Activated CD4-positive, alpha-beta T cell treated with anti-CD3 and anti-CD28 coated beads, Interleukin-2, amount 50 U/mL, for 1 hour (primary cell): ENCODE measurements at places on chromosomes 2 and 18.

DNA sequence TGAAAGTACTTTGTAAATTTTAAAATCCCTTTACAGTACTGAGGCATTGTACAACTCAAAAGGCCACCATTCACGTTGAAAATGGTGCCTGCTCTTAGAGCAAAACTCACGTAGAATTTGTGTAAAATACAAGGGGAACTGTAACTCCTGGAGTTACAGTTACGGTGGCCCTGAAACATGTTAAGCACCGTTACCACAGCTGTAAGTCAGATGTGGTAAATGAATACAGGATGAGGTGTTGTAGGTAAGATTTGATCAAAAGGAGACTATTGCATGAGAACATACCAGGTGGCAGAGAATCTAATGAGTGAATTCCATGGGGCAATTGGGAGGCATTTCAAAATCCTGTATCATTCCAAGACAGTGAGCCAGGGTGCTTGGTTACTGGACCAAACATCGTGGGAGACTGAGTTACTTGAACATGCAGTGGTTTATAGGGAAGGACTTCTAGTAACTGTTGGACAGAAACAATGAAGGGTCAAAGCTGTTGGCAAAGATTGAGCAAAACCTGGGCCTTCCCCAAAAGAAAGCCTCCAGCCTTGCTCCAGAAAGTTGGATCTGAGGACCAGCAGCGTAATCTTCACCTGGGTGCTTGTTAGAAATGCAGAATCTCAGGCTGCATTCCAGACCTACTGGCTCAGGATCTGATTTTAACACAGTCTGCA is 535.8 kb upstream of the POU3F3 start:
- no peak for DNase-seq

- no peak for DNase-seq
Measured at GRCh38 chr2:137493261-137493660, 471.0 kb upstream of the HNMT start.

- DNase-seq = no peak
Measured at GRCh38 chr2:134852518-134852917, 14.1 kb downstream of the ACMSD start.

DNA sequence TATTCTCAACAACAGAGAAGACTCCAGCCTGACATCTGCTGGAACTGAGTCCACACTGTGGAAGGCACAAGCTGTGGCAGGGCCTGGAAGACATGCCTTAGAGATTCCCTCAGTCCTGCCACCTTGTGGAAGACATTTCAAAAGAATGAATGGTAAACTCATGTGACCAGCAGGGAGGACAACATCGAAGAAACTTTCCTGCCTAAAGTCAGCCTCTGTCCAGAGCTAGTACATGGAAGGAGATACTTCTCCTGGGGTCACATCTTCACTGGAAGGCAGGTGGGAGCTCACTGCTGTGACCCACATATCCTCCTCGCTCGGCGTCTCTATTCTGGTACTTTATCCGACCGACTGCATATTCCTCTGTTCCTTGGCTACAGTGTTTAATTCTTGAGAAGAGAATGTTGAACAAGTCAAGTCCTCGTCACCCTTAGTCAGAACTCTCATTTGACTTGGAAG is 59.5 kb downstream of the PUM2 start:
- no peak for DNase-seq

- no peak for DNase-seq
Measured at GRCh38 chr18:55300421-55300935, 287.5 kb downstream of the TCF4 start.

DNA sequence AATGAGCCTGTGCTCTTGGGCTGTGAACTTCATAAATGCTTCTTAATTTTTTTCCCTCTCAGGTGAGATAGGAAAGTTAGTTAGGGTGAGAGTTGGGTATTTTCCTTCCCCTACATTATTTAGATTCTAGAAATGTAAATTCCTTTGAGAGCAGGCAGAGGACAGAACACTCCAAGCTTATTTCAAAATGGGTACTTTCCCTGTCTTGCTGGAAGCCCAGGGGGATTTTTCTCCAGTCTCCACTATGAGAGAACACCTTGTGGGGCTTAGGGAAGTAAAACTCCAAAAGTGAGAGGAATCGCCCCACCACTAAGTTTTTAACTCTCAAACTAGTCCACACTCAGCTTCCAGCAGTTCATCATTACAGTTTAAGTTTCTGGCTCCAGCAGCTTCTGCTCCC is 253.2 kb upstream of the CTAGE1 start:
- DNase-seq = no peak

DNA sequence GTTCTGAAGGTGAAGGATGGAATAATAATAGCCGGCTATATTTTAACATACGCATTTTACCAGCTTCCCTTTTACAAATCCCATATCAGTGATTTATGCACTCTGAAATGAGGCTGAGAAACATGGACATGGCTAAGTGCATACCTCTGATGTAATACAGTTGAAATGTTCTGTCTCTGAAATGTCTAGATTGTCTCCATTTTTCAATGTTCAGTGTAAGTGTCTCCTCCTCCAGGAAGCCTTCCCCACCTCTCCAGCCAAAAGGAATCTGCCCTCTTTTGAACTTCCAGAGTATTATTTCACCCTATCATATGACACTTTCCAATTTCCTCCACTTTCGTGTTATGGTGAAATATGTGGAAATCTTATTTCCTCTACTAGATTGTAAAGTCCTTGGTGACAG is 29.5 kb upstream of the ME2 start:
- no peak for DNase-seq

DNA sequence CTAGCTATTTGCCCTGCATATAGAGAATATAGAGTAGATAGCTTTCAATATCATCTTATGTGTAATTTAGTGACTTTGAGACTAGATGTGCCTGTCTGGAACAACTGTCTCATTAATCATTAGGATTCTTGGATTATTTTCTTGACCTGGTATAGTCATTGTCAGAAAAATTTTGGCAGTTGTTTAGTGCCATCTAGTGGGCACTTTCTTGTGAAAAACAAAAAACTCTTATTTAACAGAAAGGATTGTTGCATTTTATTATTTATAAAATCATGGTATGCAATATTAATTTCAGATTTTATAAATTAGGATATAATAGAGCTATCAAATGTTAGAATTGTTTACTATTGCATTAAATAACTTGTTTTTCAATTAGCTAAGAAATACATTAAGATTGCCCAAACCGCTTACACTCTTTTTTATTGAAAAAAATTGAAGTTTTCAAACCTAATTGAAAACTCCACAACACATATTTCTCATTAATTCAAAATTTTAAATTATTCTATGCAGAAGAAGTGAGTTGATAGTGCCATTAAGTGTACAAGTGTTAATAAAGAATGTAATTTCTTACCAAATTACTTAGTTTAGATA is 80.3 kb downstream of the DYNAP start:
- DNase-seq = no peak

GRCh38 chr2:208541989-208542464 is 135.4 kb downstream of the PTH2R start:
- DNase-seq = no peak

GRCh38 chr2:198715302-198715835 is 742.4 kb downstream of the SATB2 start:
- no peak for DNase-seq

DNA sequence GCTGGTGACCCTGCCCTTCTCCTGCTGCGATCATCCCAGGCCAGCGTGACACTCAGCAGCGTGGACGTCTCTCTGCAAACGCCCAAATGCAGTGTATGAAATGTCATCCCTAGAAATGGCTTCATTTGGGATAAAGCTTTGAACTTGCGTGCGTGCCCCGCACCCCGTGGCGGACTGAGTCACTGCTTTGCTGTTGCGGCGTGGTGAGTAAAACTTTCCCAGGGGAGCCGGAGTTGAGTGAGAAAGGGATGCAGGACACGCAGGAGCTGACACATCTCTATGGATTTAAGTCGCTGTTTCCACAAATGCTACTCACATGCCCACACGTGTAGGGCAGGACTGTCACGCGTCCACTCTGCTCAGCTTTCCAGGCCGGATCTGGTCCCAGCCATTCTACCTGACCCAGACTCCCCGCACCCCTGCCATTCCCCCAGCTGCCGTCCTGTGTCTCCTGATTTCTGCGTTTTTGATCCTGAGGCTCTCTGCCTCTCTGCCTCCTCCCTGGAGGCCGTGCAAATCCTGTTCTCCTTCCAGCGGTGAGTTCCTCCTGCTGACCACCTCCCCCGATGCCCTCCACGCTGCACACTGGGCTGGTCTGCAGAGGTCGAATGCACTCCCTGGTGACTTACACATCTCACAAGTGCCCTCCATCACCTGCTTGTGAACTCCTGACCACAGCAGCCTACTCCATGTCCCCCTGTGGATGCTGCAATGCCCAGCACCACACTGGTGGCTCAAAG is 88.9 kb downstream of the MBP start:
- DNase-seq = no peak

DNA sequence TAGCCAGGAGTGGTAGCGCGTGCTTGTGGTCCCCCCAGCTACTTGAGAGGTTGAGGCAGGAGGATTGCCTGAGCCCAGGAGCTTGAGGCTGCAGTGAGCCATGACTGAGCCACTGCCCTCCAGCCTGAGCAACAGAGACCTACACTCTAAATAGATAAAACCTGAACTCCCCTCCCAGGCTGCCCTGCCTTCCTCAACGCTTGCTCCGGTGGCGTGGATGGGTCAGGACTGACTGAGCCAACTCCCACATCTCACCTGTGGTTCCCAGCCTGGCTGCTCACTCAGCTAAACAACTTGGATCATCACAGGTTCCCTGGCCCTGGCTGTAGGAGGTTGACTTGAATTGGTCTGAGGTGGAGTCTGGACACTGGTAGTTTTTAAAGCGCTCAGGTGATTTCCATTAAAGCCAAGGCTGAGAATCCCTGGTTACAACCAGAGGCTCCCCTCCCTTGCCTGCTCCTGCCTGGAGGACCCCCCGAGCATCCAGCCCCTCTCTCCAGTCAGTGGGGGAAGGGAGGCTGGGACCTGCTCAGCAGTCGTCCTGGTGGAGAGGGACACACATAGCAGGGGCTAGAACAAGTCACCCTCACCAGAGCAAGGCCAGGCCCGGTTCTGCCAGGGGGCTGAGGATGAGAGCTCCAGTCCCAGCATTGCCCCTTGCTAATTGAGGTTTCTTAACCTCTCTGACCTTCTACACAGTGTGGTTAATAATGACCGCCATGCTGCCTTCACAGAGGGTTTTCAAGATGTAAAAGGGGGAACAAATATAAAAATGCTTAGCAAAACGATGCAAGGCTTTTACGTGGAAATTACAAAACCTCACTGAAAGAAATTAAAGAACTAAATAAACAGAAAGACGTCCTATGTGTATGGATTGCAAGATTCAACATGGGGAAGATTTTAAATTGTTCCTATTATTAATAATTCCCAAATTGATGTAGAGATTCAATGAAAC is 46.9 kb upstream of the TAF1B start:
- no peak for DNase-seq

- DNase-seq = no peak
Measured at GRCh38 chr2:222637067-222637466, 18.8 kb downstream of the FARSB start.

DNA sequence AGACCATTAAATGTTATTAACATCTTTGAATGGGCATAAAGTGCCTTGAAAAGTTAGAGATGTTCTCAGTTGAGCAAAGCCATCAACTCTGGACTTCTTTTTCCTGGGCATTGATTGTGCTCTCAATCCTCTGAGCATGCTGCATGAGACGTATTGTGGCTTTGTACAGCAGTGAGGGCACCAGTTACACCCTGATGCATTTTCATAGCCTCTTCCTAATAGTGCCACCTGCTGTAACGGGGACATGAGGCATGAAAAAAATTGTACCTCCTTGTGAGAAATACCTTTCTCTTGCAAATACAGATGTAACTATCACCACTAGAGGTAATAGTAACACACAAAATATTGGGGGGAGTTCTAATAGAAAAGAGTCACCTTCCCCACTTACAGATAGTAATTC is 697.5 kb downstream of the TMEM182 start:
- DNase-seq = no peak

DNA sequence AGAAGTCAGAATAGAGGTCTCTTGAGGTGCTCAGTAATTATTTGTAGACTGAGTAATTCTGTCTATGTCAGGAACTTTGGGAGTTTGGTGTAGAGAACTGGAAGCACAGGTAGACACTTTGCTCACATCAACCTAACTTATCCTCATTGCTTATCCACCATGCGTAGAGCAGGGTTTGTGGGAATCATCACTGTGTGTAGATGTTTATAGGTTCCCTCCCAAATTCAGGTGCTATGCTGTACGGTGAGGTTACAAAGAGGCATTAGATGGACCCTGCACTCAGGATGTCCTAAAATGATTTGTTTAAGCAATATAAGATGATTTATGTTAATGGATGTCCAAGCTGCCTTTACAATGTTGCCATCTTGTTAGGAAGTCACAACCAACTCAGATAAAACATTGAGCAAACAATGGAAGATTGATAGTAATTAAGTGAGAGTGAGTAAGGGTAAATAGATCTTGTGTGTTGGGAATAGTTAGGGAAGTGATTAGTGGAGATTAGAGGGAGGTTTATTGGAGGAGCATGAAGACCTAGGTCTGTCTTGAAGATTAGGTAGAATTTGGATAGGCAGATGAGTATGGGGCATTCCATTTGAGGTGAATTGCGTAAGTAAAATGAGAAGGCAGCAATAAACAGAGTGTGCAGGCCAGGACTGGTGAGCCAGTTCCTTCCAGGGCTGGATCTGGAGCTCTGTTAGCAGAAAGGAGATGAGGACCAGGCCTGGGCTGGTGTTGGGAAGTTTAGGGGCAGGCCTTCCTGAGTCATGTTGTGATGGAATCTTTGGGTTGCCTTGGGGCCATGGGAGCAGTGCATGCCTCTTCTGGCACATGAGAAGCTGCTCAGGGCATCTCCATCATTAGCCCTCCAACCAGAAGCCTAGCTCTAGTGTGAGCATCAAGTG is 12.1 kb downstream of the EPAS1 start:
- no peak for DNase-seq

- no peak for DNase-seq
Measured at GRCh38 chr2:175964195-175964594, 37.9 kb downstream of the LNPK start.

GRCh38 chr2:67565761-67566160 is 168.6 kb downstream of the ETAA1 start:
- DNase-seq = no peak

DNA sequence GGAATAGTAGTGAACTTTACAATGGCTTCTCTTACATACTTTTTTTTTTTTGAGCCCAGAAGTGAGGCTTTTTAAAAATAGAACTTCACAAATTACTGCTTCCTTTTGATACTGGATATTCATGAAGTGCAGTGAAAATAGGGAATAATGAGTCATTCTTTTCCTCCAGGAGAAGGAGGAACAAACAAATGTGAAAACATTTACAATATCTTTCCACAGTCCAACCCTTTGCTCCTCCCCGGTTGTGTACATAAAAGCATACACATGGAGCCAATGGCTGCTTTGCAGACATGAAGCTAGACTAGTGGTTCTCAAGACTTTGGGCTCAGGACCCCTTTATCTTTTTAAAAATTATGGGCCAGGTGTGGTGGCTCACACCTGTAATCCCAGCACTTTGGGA is 266.9 kb downstream of the GBX2 start:
- no peak for DNase-seq
